ENCODE measurements at places on chromosomes 7 and 10.

DNA sequence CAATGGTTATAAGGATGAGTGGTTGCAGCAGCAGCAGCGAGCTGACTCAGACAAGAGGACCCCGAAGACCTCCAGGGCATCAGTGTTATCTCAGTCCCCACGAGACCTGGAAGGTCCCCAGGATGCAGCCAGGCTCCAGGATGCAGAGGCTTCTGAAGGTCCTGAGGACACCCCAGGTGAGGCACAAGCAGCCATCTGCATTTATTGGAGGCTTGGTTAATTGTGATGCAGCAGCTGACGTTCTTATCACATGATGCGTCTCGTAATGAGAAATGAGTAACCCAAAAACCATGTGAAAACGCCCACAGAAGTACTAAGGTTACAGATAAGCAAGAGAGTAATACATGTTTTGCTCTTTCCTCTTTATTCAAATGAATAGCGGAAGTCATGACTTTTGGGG is 17.4 kb downstream of the C7orf57 start:
- no peak for DNase-seq

GRCh38 chr10:125554016-125554703 is 128.8 kb downstream of the TEX36 start:
- DNase-seq, result no peak

- peak; percentile 41 for DNase-seq
These were observed 63.1 kb upstream of the SORCS3 start for GRCh38 chr10:104577861-104578521.

- DNase-seq, result no peak
These were observed 5.4 kb upstream of the PDE1C start for GRCh38 chr7:32075612-32076011.

GRCh38 chr10:74178042-74178791 is 27.2 kb downstream of the ADK start:
- DNase-seq, result no peak

GRCh38 chr10:19634163-19634562 is 182.1 kb upstream of the PLXDC2 start:
- no peak for DNase-seq

DNA sequence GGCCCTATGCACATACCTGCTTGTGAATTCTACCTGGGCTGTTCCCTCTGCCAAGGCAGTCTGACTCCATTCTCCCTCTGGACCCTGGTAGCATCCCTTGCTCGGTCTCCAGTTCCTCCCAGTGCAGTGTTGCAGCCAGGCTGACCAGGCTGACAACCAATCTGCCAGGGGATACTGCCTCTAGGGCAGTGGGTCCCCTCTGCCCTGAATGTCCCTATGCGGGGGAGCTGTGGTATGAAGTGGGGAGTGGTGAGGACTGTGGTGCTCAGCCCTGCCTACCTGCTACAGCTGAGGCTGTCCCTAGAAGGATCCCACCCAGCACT is 48.0 kb upstream of the CAMK2B start:
- no peak for DNase-seq

- DNase-seq, result no peak
These were observed 30.7 kb upstream of the PLPP4 start for GRCh38 chr10:120426306-120426705.

- DNase-seq, result no peak
These were observed 48.9 kb downstream of the CALD1 start for GRCh38 chr7:134828361-134828760.

DNA sequence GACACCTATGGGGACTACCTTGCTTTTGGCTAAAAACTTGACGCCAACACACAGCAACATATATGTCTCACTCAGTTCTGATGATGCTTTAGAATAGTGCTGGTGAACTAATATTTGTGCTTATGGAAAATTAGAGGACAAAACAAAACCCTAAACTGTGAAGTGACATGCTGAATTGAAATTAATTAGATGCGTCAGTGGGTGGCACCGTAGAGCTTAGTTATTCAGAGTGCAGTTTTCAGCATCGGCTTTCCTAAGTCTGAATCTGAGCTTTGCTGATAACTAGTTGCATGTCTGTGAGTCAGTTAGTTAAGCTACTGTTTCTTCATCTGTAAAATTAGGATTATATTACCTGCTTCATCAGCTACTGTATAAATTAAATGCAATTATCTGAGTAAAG is 245.0 kb upstream of the SORCS1 start:
- peak; percentile 16 for DNase-seq

GRCh38 chr10:98101366-98101765 is 33.1 kb upstream of the R3HCC1L start:
- no peak for DNase-seq

DNA sequence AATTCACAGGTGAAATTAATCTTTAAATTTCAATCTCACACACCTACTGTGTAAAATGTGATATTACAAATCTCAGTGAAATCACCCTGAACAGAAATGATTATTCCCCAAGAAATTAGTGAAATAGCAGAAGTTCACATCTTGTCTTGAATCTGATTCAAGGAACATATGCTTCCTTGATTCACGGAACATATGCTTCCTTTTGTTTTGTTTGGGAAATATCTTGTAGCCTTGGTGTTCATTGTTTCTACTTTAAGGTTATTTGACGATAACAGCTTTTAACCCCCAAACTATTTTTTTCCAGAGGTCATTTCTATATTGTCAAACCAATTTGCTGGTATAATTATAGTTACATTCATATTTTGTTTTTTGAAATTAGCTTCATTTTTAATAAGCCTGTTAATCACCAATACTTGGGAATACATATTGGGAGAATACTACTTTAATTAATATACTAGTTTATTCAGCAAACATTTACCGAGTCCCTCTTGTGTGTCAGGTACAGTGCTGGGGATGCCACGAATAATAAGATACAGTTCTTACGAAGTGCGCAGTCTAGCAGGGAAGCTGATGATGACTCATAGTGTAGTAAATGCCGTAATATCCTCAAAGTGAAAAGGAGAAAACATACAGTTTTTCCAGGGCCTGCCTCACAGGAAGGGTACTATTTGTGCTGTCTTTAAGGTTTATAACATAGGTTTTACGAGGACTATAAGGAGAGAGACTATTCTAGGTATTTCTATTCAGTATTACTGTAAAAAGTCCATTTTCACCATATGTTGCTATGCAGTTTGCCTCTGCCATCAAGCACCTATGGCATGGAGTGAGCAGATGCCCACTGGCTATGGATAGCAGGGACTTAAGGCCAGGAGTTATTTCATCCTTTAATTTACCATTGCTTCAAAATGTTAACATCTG is 32.5 kb downstream of the PRKAR2B start:
- DNase-seq, result no peak

DNA sequence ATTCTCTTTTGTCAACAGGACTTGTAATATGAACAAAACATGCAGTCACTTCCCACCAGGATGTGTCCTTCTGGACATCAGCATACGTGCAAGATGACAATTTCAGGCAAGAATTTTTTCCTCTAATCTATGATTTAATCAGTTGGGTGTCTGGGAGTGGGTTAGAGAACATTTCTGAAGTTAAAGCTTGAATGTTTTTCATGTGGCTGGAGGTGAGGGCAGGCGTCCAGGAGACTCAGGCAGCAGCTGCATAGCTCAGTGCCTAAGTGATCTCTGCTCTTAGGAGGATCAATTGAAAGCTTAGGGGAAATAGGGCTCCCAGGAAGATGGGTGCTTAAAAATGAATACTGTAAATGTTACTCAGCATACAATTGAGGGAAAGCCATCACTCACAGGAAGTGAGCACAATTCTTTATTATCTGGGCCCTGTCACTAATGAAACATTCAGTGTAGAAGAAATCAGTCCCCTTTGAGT is 457.6 kb upstream of the KLF6 start:
- DNase-seq, result no peak

All from WTC11 (cell line).